ENCODE measurements at places on chromosomes 3 and 15.

DNA sequence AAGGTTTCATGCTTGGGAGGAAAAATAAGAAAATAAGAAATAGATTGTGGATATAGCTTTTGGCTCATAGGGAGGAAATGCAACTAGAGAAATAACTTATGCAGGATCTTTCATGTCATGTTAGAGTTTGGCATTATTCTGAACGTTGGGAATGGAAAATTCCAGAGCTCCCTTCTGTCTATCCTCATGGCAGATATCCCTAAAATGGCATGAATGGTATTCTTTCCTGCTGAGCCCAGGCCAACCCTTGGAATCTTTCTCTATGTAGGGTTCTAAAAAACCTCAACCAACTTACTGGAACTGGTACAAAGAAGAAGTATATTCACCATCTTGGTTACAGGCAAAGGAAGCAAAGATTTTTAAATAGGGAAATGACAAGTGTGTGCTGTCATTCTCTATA is 212.5 kb downstream of the CHST2 start:
- no peak for DNase-seq

DNA sequence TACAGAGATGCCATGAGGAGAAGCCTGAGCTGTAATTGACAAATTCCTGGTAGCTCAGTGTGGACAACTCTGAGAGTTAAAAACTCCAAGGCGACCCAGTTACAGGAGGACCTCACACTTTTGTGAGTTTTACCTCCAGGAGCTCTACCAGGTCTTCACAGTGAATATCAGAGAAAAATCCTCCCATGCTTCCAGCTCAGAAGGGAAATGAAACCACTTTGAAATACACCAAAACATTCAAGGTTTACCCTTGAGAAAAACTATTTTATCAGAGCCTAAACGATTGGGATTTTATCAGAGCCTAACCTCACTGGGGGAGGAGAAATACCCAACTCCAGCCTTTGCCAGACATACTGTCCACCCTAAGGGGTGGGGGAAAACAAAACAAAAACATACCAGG is 52.4 kb downstream of the MCCC1 start:
- no peak for DNase-seq

DNA sequence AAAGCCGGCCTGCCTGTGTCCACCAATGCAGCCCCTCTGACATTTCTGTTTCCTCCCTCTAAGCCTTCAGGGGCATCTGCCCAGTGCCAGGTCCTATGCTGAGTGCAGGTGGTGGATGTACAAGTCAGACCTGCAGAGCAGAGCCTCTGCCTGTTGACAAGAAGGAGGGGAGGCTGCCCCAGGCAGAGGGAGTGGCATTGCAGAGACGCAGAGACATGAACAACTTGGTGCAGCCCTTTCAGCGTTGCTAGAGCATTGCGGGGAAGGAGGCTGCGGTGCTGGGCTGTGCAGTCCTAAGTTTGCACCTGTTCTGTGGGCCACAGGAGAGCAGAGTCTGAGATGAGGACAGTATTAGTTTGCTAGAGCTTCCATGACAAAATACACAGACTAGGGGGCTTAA is 65.2 kb downstream of the LSM3 start:
- no peak for DNase-seq

DNA sequence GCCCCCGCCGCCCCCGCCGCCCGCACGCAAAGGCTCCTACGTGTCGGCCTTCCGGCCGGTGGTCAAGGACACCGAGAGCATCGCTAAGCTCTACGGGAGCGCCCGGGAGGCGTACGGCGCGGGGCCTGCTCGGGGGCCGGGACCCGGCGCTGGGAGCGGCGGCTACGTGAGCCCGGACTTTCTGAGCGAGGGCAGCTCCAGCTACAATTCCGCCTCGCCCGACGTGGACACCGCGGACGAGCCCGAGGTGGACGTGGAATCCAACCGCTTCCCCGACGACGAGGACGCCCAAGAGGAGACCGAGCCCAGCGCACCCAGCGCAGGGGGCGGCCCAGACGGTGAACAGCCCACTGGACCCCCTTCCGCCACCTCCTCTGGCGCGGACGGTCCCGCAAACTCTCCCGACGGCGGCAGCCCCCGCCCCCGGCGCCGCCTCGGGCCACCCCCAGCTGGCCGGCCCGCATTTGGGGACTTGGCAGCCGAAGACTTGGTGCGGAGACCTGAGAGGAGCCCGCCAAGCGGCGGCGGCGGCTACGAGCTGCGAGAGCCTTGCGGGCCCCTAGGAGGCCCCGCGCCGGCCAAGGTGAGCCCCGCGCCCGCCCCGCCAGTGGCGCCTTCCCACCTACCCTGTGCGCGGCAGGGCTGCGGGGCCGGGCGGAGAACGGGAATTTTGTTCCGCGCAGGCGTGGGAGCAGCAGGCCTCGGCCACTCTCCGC is 2.4 kb downstream of the SKOR1 start:
- no peak for DNase-seq

- DNase-seq = no peak
These were observed 380.2 kb downstream of the DIPK2A start for GRCh38 chr3:144351773-144352365.

DNA sequence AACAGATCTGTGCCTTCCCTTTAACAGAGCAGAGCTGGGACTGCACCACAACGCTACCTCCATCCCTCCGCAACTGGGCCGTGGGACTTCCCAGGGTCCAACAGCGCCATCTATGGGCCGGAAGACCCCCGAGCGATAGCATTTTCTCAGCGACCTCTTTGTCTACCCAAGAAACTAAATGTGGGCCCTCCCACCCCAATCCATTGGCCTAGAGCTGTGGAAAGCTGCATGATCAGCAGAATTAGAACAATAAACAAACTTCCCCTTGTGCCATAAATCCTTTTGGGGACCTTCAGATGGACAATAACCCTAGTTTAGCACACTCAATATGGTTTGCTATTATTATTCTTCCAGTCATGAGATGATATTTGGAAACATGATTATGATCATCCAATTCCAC is 74.8 kb upstream of the NTRK3 start:
- DNase-seq = no peak

DNA sequence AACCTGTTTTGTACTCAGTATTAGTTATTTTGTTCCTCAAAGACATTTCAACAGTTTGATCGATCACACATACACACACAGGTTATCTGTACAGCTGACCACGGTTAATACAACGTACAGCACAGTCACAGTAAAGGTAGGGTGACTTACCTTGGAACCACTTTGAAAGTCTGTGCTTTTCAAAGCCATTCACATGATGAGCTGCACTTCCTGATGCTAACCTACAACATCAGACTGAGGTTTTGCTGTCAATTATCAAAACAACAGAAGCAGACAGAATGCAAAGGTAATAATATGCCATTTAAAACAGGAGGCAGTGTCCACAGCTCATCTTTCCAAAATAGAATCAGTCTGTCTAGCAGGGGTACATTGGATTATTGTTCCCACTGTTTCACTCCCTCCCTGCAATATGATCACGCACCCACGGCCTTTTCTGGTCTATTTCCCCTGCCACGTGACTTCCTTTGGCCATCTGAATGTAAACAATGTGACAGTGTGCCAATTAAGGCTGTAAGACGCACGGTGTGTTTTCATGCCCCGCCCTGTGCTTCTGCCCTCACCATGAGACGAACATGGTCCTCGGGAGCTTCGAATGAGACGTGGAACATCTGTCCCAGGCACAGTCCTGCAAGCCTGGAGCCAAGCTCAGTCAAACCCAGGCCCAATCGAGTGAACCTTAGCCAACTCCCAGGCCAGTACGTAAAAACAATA is 102.4 kb downstream of the FMN1 start:
- peak; percentile 31 for DNase-seq

All from NCI-H510A treated with DMSO at 0.1 percent for 48 hours (cell line).